ENCODE measurements at places on chromosomes 2 and 18.

DNA sequence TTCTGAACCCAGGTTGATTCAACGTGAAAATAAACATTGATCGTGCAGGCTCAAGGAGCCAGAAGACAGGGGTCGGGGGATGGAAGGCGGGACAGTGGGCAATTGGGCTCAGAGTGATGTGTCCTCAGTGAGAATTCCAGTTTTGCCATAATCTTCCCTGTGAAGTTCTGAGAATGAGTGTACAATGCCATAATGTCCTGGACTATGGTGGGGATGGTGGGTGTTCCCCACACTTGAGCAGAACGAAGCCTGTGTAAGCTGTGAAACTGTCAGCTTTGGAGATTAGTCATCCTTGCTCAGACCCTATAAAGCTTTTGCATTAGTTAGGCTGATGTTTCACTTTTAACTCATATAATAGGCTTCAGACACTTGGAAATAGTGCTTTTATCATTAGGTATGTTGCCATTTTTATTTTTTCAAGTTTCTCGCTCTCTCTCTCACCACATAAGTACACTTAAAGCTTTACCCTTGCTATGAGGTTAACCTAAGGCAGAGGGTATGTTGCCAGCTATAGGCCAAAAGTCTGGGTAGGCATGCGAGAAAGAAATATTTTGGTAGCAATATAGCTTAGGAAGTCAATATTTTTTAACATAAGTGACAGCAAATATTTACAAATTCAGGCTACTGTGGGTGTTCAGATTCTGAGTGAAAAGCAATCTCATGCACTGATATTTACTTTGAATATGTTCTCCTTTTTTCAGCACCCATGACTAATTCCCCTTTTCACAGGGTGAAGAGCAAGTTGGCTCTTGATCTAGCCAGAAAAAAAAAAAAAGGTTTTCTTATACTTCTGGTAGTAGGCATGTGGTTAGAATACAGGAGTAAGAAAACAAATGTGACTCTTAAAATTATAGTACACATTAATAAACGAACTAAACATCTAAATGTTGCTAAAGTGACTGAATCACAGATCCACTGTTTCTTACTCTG, 47.2 kb downstream of the CDC42EP3 start:
- DNase-seq: no peak

- DNase-seq: no peak
Observed at GRCh38 chr2:13714466-13714865, 918.1 kb upstream of the LRATD1 start.

DNA sequence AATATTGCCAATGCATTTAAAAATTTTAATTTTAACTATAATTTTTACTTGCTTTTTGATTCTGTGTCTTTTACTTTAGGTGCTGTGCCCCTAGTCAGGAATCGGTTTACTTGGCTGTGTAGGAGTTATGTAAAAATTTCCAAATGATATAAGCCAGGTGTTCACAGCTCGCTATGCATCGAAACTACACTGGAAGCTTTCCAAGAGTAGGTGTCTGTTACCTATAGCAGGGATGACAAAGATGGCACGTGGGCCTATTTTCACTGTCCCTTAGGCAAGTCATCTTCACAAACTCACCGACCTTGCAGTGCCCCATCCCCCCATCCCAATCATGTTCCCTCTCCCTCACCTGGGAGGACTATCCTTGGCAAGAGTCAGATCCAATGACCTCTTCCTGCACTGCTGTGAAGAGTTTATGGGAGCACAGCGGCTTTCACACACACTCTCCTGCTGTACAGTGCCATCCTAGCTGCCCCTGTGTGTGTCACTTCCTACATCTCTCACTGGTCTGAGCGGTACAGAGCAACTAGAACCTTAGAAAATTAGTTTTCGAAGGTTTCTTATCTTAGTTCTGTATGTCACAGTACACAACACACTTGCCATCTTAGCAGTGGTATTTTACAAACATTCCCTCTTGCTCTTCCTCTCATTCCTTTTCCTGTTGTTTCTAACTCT, 49.2 kb upstream of the NAB1 start:
- no peak for DNase-seq

DNA sequence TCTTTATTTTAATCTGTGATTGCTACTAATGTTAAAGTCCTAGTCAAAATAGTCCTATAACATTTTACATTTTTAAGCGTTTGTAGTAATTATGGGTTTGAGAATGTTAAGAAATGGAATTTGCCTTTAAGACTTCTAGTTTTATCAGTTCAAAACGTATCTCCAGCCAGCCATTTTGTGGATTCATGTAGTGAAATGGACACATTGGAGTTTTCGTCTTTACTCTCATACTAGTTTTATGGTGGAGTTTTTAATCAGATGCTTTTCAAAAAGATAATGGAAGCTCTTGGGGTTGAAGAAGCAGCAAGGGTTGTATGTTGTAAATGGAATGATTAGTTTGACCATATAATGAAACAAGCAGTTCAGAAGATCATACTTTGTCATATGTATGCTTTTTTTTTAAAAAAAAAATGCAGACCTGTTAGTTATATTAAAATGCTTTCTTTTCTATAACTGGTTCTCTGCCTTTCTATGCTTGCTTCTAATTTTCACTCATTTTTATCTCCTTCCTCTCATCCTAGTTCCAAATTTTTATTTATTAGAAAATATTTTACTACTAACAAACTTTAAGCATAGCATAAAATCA, 16.6 kb downstream of the VAPA start:
- DNase-seq: no peak

DNA sequence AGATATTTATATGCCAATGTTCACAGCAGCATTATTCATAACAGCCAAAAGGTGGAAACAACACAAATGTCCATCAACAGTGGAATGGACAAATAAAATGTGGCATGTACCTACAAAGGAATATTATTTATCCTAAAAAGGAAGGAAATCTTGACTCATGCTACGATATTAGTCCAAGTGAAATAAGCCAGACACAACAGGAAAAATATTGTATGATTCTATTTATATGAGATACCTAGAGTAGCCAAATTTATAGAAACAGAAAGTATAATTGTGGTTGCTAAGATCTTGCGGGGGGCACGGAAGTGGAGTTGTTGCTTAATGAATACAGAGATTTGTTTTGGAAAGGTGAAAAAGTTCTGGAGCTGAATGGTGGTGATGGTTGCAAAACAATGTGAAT, 33.0 kb upstream of the CCDC150 start:
- no peak for DNase-seq

DNA sequence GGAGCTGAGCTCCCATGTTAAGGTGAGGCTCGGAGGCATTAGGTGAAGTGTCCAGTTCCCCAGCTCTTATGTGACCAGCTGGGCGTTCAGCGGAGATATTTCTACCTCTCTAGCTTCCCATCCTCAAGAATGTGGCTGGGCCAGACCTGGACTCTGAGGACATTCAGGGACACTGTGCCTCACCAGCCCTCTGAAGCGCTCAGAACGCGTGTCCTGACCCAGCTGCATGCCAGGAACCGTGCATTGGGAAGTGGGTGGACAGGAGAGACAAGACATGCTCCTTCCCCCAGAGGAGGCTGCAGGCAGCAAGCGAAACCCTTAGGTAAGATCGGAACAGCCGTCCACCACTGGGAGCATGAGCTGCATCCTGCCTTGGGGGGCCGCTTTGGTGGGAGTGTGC, 38.0 kb upstream of the GPAT2 start:
- DNase-seq: no peak

- no peak for DNase-seq
Observed at GRCh38 chr2:205769495-205769850, 87.2 kb downstream of the NRP2 start.

DNA sequence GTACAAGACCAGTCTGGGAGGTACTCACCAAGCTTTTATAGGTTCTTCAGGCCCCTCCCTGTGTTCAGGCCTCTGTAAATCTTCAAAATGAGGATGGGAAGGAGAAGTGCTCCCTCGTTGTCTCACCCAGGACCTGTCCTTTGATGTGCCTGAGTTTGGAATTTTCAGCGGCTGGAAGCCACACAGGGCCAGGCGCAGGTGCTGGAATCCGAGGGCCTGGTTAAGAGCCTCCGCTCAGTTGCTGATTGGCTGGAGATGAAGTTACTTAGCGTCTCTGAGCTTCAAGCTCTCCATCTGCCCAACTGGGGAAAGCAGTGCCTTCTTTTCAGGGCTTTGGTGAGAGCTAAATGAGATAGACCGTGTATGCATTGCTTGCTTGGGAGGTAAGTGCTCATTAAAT, 30.0 kb downstream of the HJURP start:
- no peak for DNase-seq

DNA sequence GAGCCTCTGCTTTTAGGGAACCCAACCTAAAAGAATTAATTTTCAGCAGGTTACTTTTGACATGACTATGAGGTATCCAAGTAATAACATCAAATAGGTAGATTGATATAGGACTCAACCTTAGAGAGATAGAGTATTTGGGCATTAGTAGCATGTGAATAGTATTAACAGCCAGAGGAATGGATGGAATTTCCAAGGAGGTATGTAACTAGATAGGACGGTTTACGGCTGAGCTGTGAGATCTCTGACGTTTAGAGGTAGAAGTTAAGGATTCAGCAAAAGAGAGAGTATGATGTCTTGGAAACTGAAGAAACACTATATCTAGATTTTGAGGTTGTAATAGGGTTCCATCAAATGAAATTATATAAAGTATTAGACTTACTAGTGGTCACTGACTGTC, 70.3 kb downstream of the HNMT start:
- DNase-seq: no peak

- DNase-seq: no peak
Observed at GRCh38 chr2:101311696-101312017, 3.2 kb upstream of the RNF149 start.

DNA sequence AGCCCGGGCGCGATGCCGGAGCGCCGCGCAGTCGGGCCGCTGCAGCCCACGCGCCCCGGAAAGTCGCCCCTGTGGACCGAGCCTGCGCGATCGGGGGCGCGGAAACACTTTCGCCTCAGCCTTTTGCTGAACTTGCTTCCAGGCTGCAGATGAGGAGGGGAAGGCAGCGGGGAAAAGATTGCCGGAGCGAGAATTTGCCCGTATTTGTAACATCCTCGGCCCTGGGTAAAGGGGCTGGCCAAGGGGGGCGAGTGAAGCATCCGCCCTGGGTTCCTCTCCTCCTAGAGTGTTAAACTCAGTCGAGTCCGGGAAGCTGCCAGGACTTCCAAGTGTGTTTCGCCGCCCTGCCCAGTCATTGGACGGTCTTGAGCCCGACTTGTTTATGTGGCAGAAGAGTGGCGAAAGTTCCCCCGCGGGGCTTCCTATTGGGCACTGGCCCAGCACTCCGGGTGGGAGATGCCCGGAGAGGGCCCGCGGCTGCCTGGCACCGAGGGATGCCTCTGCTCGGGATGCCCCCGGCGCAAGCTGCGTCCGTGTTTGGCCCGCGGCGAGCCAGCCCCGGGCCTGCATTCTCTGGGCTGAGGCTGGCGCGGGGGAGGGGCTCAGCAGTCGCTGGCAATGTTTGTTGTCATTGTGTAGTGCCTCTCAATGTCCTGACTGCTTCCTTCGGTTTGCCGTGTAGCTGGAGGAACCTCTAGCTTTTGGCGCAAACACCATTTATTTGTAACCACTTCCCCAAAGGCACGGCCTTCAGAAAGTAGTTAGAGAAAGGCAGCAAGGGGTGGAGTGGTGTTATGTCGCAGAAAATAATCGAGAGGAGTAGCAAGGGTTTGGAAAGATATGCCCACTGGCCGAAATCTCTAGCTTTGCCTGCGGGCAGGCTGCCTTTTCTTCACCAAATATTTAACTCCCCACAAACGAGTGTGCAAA, 1.1 kb downstream of the CYBRD1 start:
- DNase-seq: peak; percentile 52

- no peak for DNase-seq
Observed at GRCh38 chr2:160278101-160278878, 78.2 kb upstream of the ITGB6 start.

GRCh38 chr18:2027756-2028155, 543.5 kb downstream of the METTL4 start:
- DNase-seq: no peak

- DNase-seq: peak; percentile 65
Observed at GRCh38 chr2:98016908-98017670, 21.3 kb upstream of the TMEM131 start.

DNA sequence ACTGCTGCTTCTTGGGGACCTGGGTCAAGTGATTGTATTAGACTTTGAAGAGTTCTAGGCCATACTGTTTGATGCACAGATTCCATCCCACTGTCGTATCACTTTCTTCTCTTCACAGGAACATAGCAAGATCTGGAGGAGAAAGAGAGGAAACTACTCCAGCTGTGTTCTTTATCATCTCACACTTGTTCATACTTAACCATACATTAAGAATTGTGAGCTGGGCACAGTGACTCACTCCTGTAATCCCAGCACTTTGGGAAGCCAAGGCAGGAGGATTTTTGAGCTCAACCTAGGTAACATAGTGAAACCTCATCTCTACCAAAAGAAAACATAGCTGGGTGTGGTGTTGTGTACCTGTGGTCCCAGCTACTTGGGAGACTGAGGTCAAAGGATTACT, 111.7 kb downstream of the PARD3B start:
- no peak for DNase-seq

DNA sequence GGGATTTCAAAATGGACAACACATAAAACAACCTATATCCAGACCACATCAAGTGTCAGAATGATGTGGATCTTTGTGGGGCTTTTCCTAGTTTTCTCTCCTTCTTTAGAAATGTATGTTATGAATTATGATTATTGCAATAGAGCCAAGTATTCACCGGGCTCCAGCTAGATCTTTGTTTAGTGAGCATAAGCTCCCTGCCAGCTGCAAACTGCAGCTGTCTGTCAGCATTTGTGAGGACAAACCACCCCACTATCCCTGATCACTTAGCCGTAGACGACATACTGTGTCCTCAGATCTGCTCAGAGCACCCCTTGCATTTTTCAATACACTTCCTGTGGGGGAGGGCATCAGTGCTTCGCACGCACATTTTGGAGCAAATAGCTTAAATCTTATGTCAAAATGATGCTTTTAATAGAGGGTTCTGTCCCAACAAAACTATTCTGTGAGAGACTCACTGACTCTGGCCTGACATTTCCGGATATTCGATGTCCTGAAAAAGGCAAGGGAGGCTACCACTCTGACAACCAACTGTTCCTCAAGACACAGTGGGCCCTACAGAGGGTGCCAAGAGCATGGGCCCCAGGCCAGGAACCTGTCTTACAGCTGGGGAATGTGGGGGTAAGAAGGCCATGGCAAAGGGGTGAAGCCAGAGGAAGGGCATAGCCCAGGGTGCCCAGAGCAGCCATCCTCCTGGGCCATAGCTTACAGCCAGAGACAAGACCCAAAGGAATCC, 346.0 kb downstream of the ARHGAP15 start:
- DNase-seq: no peak

- no peak for DNase-seq
Observed at GRCh38 chr2:138507267-138507666, 5.7 kb downstream of the SPOPL start.

Data from small intestine (tissue), 16 donors.